M059J (cell line): ENCODE measurements at places on chromosomes 1 and 21. TPM values are rescaled to one million over a fixed set of nuclear protein-coding genes. Genes with fewer than 3 reads are reported as not detected.

The AIRE gene
- not detected in 2 replicates for total RNA-seq

DNA sequence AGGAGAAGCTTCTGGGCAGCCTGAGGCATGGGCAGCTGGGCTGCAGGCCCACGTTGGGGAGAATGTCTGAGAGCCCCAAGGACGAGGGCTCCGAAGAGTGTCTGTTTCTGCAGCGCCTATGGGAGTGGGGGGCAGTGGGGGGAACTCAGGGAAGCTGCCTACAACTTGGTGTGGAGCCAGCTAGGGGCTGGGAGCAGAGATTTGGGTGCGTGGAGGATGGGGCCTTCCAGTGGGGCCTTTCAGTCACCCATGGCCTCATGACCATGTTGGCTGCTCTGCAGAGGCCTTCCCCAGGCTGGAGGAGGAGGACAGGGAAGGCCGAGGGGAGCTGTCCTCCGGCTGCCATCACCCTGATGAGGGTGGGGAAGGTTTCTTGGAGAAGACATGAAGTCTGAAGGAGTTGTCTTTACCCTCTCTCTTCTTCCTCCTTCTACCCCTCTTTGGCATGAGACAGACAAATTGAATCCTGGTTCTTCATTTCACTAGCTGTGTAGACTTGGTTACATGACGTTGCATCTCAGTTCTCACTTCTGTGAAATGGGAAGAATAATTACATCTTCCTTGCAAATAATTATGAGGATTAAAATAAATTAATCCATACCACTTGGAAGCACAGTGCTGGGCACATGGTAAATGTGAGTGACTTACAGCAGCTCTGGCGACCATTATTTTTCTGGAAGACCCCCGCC is 8.3 kb downstream of the PPFIA4 start:
- no peak for DNase-seq

GRCh38 chr1:26907071-26907917 is 6.5 kb downstream of the NR0B2 start:
- peak; percentile 99 for DNase-seq

DNA sequence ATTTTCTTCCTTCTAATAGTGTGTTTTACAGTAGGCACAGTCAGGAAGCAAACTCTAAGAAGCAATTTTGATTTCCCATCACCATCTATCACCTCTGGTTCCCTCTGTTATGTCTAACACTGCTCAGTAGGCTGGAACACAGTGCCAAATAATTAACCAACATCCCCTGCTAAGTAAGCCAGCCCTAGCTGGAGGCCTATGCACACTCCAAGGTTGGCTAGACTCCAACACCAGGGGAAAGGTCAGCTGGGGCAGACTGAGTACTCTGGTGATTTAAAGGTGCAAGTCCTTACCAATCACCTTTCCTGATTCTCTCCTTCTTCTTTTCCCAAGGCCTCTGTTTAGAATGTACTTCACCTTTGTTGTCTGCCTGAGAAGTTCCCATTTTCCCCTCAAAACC is 46.5 kb upstream of the BEND5 start:
- DNase-seq: no peak

DNA sequence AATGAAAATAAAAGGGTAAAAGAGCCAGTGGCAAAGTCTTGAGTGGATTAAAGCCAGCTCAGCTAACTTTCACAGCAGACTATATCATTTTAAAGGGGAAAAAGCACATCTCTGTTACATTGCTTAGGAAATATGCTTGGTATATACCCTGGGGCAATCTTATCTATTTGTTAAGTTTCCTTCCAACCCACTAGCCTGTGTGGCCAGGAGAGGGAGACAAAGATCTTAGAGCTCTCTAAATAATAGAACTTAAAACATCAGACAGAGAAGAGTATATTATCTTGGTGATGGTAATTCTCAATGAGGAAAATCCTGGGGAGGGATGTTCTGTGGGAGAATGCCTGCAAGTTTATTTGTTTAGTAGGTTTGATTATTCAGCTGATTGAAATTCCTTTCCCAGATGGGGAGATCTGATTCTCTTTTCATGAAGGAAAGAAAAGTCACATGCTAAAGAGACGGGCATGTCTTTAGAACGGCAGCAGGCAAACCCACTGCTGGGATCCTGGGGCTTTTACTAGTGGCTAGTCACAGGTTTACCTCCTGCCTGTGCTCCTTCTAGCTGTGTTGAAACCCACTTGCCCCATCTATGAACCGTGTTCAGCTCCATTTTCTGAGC is 3.6 kb downstream of the KCNE2 start:
- DNase-seq: peak; percentile 92
